ENCODE measurements at places on chromosomes 4 and X.

- no peak for DNase-seq
These were observed 1473.4 kb downstream of the RPA4 start for GRCh38 chrX:98357146-98357545.

- DNase-seq = no peak
These were observed 19.8 kb upstream of the PASD1 start for GRCh38 chrX:151543706-151544105.

GRCh38 chrX:104918122-104918521 is 302.4 kb downstream of the TEX13A start:
- DNase-seq = no peak

GRCh38 chrX:2504706-2505332 is 4.0 kb upstream of the DHRSX start:
- DNase-seq = no peak

DNA sequence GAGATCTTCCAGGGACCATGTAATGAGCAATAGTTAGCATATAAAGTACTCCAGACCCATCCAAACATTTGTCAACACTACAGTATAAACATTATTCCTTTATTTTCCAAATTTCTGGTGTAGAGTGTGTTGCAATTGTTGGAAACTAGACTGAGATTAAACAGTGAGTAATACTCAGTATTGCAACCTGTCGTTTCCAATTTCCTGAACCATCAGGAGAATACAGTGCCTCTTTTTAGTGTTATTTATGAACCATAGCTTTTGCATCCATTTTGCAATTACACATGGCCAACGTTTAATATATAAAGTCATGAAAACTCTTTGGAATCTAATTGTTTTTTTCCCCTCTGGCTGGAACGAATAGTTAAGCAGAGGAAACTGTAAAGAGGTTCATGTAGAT is 58.3 kb upstream of the DHRSX start:
- DNase-seq = no peak

- no peak for DNase-seq
These were observed 31.2 kb downstream of the CCNI start for GRCh38 chr4:77044461-77045150.

DNA sequence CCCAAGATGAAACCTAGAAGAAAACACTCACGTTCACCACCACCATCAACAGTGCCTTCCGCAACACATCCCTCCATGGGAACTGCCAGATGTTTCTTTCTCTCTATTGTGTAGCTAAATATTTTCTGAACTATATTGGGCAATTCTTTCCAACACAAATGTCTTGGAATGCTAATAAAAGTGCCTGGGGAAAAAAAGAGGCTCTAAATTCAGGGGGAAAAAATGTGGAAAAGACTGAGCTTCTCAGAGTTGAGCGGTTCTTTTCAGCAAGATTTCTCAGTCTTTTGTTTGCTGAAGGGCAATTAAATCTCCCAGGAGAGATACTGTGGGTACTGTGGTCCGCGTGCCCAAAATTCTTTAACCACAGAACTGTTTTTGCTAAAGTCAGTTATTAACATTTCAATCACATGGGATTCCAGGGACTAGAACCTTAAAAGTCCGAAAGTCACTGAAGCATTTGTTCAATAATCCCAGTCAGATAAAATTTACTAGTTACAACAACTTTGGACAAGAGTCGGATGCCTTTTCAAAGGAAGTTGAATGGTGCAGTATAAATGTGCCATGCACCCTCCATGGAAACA is 51.9 kb upstream of the DHRSX start:
- DNase-seq = no peak

- no peak for DNase-seq
These were observed 58.1 kb downstream of the FAM114A1 start for GRCh38 chr4:38925492-38926413.

DNA sequence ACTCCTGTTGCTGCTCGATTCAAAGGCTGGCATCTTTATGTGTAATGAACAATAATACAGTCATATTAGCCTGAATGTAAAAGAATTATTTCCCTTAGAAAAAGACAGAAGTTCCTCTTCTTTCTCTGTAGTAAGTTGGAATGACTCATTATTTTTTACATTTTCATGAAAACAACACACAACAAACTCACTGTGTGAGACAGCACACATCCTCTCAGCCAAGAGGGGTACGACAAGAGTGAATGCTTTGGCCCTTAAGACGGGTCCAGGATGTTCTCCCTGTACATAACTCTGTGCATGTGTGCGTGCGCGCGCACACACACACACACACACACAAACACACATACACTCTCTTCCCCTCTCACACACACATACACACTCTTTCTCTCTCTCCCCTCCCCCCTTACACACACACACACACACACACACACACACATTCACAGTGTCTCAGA is 72.8 kb downstream of the MANBA start:
- no peak for DNase-seq

DNA sequence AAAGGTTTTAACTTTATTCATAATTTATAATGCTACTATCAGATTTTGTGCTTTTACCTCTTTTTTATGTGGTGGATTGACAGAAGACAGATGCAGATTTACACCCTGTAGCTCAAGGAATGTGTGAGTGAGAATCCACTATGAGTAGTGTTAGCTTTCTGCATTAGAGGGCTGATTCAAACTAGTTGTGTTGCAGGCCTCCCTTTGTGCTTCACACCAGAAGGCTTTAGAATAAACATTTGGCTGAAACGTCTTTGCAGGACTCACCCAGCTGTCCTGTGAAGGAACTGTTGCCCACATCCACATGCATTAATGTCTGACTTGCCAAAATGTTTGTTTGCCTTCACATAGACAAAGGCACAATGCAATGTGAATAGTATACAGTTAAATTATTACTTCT is 127.0 kb downstream of the PCDH7 start:
- DNase-seq = no peak

- DNase-seq = no peak
These were observed 126.2 kb downstream of the HNRNPD start for GRCh38 chr4:82247629-82248028.

DNA sequence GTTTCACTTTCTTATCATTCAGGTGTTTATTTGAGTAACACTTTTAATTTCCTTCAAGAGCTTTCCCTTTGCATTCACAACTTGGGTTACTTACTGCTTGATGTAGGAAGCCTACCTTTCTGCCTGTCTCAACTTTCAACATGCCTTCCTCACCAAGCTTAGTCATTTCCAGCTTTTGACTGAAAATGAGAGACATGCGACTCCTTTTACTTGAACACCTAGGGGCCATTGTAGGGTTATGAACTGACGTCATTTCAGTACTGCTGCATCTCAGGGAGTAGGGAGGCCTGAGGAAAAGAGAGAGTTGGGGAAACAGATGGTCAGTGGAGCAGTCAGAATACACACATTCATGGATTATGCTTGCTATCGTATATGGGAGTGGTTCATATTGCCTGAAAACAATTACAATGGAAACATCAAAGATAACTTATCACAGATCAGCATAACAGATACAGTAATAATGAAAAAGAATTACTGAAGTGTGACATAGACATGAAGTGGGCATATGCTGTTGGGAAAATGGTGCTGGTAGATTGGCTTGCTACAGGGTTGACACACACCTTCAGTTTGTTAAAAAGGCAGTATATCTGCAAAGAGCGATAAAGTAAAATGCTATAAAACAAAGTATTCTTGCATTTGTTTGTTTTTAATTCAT is 25.7 kb downstream of the USP53 start:
- no peak for DNase-seq

- DNase-seq = no peak
These were observed 672 bp downstream of the LONRF3 start for GRCh38 chrX:118974908-118975671.

DNA sequence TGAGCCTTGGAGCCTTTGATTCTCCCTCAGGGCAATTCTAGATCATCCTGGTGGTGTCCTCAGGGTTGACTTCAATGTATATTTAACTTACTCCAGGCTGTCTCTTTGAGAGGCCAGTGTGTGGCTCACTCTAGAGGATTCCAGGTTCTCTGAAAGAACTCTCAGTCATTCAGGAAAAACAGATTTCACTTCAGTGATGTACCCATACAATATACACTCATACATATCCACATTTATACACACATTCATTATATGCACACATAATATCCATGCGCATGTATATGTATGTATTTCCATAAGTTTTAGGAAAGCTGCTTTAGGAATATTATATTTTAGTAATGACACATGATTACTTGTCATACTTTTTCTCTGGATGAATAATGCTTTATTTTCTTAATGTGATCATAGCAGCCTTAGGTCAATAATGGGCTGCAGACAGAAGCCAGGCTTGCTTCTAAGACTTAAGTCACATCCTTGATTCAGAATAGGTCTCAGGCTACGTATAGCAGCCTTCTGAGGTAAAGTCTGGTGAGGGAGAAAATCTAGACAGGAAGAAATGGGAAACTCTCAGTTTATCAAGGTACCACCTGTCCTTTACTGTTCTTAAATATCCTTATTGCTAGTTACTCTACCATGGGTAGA is 397.0 kb downstream of the GPAT3 start:
- no peak for DNase-seq

DNA sequence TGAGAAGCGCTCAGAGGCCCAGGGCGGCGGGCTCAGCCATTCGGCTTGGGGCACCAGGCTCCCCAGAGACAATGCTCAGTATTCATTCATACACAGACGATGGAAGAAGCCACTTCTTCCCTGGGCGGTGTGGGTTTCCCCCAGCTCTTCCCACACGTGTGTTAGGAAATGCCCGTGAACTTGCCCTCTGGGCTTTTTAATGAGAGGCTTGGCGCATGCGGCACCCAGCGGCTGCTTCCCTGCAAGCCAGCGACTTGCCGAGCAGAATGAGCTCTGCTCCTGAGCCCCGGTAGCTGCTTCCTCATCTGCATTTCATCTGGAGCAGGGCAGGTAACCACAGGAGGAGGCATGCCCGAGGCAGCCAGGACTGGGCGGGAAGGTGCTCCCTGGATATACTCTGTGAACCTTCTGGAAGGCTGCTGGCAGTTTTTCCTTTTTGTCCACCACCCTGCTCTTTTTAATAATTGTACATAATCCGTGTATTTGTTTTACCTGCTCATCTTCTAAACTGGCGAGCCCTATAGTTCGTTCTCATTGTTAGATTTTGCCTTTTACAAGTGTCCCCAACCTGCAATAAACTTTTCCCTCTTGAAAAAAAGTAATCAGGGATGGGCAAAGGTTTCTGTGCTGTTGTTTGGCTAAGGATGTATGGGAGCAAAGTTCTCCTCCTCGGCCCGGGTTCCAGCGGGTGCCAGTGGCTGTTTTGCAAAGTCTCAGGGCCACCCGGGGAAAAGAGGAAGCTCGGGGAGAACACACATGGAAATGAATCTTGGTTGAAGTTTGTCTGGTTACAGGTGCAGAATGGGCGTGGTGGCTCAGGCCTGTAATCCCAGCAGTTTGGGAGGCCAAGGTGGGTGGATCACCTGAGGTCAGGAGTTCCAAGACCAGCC is 178.8 kb downstream of the DCLK2 start:
- DNase-seq = no peak
